Suprapubic skin (tissue), 4 donors: ENCODE measurements at places on chromosomes 2 and 18. TPM values are rescaled to one million over a fixed set of nuclear protein-coding genes. Genes with fewer than 3 reads are reported as not detected.
A peak's percentile ranks its signal among the peaks of the same experiment; 100 is the strongest.

The MFF gene
- total RNA-seq, result 108 TPM

- no peak for DNase-seq
- no peaks in the 10 kb centered on the region for H3K4me1 ChIP-seq
- H3K36me3 ChIP-seq, result no peaks in the 10 kb centered on the region
- no peak overlapping the region for H3K27ac ChIP-seq
- H3K27me3 ChIP-seq, result no peaks in the 10 kb centered on the region
- no peak overlapping the region for H3K4me3 ChIP-seq
Observed at GRCh38 chr2:118936936-118937335, 5.1 kb upstream of the MARCO start.

The HOXD8 gene
- 2.2 TPM for total RNA-seq

The YIPF4 gene
- 30.5 TPM for total RNA-seq

The REG3A gene
- total RNA-seq, result not detected

DNA sequence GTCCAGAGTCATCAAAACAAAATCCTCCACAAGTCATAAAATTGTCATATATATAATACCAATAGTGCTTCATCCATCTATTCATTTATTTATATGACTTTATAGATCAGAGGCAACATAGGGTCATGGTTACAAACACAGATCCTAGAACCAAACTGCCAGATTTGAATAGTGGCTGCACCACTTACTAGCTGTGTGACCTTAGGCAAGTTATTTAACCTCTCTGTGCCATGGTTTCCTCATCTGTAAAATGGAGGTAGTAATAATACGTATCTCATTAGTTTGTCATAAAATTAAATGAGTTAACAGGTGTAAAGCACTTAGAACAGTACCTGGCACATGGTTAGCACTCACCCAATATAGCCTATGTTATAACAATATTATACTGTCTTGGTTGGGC, 58.9 kb upstream of the BZW1 start:
- no peaks in the 10 kb centered on the region for H3K4me1 ChIP-seq
- no peak overlapping the region for H3K27ac ChIP-seq
- H3K27me3 ChIP-seq, result no peaks in the 10 kb centered on the region
- H3K4me3 ChIP-seq, result no peak overlapping the region
- DNase-seq, result no peak

DNA sequence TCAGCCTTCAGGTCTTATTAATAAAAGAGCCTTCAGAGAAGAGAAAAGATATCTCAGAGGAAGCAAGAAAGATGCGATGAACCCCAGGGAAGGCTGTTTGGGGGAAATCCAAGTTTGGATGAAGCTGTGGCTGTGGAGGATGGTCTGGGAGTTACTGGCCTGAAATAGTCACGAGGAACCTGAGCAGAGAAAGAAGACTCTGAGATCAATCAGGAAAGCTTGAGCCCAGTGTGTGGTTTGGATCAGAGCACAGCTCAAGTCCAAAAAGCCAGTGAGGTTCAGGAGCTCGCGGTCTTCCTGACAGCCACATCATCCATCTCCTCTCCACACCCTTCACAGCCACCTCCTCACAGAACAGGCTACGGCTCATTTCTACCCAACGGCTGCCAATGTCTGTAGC, 87.4 kb upstream of the SERPINE2 start:
- H3K4me1 ChIP-seq, result no peaks in the 10 kb centered on the region
- DNase-seq, result no peak
- peak overlapping the region; percentile 34 for H3K27ac ChIP-seq

The SAP130 gene
- total RNA-seq, result 14.7 TPM

DNA sequence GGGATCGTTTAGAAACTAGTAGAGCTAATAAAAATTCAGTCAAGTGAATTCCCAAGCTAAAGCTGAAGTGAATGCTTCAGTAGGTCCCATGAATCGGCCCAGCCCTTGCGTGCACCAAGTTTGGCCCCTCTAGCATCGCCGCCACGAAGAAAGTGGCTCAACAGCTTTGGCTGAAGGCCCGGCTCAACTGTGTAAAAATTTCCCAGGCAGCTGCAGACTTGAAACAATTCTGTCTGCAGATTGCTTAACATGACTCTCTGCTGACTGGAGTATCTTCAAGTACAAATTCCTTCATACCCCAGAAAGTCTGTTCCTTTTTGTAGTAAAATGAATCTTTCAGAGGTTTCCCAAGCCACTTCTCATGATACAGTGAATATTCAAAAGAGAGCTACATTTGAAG, 32.7 kb downstream of the ALMS1 start:
- no peak overlapping the region for H3K4me3 ChIP-seq
- peaks cover 3% of the 10 kb centered on the region for H3K36me3 ChIP-seq
- no peak overlapping the region for H3K27ac ChIP-seq
- DNase-seq, result peak; percentile 85
- H3K27me3 ChIP-seq, result no peaks in the 10 kb centered on the region
